Fibroblast of skin of right quadriceps (primary cell): ENCODE measurements at places on chromosomes 16 and 17.

DNA sequence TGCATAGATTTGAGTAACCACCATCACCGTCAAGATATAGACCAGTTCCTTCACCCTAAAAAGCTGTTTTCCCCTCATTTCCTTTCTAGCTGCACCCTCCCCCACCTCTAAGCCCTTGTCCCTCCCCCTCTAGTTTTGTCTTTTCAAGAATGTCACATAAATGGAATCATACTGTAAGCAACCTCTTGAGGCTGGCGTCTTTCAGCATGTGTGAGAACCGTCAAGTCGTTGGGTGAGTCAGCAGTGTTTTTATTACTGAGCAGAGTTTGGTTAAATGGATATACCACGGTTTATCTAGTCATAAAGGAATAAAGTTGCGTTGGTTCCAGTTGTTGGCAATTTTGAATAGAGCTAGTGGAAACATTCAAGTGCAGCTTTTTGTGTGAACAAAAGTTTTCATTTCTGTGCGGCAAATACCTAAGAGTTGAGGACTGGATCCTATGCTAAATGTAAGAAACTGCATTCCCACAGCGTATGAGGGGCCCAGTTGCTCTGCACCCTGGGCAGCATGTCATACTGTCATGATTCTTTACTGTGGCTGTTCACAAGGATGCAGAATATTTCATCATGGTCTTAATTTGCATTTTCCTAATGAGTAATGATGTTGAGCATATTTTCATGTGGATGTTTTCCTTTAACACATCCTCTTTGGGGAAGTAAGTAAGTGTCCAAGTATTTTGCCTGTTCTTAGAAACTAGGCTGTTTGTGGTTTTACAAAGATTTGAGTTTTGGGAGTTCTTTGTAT, 264.3 kb downstream of the CPPED1 start:
- peak; percentile 86 for DNase-seq

GRCh38 chr16:4488499-4488967, 12.3 kb downstream of the HMOX2 start:
- no peak for DNase-seq

- peak; percentile 64 for DNase-seq
Measured at GRCh38 chr17:48728232-48729231, at the start of gene HOXB13. HOXB13 (minus strand) TSS chr17:48728750; CDS start chr17:48728593, 157 bp downstream.

- no peak for DNase-seq
Measured at GRCh38 chr17:81251094-81251708, 12.1 kb downstream of the NDUFAF8 start.

GRCh38 chr16:28522792-28523191, 16.0 kb downstream of the NUPR1 start:
- no peak for DNase-seq

GRCh38 chr17:63646488-63646806, 24.2 kb downstream of the MAP3K3 start:
- DNase-seq: no peak

- DNase-seq: no peak
Measured at GRCh38 chr17:75626496-75627038, 6.7 kb upstream of the SMIM5 start.

GRCh38 chr17:76136276-76137000, 4.6 kb downstream of the FOXJ1 start:
- DNase-seq: no peak

DNA sequence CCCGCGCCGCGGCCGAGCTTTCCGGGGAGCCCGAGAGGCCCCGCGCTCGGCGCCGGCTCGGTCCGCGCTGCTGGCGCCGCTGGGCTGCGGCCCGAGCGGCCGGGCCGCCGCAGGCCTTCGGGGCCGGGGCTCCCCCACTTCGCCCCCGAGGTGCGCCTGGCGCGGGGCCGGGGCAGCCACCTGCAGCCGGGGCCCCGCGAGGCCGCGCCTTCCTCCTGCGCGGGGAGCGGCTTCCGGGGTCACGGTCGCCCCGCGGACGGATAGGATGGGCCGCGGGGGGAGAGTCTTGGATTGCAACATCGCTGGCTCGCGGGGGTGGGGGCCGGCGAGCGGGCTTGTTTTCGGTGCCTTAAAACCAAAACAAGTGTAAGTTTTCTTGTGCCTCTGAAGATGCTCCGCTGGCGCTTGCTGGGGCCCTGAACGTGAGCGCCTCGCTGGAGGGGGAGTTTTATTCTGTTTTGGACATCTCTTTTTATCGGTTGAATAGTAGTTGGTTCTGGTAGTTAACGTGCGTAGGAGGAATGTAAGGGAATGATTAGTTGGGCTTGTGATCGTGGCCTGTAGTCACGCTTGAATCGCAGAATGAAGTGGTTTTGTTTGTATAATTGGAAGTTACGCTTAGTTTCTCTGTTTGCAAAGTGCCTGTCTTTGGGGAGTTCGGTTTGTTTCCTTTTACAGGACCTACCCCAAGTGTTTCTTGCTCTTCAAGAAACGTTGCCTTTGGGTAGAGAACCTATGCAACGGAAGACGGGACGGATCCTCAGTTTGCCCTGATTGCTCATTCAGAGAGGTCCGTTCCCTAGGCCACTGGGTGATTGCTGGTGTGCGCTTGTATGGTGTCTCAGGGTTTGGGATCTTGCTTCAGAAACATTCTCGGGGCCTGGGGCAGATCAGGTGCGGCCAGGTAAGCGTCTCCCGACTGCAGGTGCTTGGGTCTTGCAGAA, 724 bp downstream of the UBE2I start:
- DNase-seq: peak; percentile 35

- no peak for DNase-seq
Measured at GRCh38 chr16:22970209-22970865, 156.4 kb downstream of the HS3ST2 start.

GRCh38 chr16:50519001-50519400, 29.2 kb upstream of the NKD1 start:
- DNase-seq: no peak

DNA sequence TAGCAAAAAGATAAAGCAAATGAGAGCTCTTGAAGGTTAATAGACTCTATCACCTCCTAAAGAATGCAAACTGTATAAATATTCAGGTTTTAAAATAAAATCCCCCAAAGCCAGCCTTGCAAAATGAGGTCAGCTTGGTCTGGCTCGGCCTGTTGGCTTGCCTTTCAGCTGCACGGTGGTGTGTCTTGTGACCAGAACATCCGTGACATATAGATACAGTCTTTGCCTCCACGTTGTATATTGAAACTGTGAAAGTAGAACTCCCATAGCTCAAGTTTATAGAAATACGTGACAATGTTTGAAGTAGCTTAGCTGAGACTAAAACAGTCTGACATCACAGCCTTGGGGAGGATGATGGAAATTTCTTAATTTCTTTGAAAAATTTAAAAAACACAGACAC, 236.6 kb upstream of the MYOCD start:
- no peak for DNase-seq

- no peak for DNase-seq
Measured at GRCh38 chr17:20235747-20236146, 226.6 kb downstream of the SPECC1 start.

GRCh38 chr17:57744195-57745170, 616 bp downstream of the CCDC182 start:
- no peak for DNase-seq

DNA sequence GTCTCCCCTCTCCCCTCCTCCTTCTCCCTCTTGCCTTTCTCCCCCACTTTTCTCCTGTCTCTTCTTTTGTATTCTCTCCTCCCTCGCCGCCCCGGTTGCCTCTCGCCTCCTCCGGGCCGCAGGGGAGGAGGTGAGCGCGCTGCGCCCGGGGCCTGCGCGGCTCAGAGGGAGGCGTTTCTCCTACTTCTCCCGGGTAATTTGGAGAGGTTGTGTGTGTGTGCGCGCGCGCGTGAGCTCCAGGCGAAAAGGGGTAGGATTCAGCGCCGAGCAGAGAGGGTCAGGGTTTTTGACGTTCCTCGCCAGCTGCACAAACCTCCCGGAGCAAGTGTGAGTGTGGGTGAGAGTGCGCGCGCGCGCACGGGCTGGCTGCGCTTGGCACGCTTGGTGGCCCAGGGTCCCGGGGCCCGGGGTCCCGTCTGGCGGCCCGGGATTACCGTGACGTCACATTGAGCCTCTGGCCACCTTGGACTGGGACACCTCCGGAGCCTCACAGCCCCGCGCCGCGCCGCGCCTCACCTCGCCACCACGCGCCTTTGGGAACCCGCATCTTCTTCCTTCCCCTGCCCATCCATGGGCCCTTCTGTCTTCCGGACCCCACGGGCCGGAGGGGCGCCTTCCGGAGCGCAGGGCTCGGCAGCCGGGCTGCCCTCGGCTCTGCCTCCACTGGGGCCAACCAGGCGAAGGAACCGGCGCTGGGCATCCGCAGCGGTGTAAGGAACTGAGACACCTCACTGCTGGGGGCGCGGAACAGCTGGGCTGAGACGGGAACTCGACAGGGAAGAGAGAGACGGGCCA, 479 bp downstream of the IRX6 start:
- peak; percentile 6 for DNase-seq
